ENCODE measurements at places on chromosomes 7 and 10.

GRCh38 chr10:48418189-48418788 is 111.8 kb downstream of the MAPK8 start:
- no peak overlapping the region for H3K27ac ChIP-seq
- H3K4me3 ChIP-seq: no peak overlapping the region
- no peak for DNase-seq
- H3K4me1 ChIP-seq: no peaks in the 10 kb centered on the region
- peaks cover 13% of the 10 kb centered on the region for H3K36me3 ChIP-seq

DNA sequence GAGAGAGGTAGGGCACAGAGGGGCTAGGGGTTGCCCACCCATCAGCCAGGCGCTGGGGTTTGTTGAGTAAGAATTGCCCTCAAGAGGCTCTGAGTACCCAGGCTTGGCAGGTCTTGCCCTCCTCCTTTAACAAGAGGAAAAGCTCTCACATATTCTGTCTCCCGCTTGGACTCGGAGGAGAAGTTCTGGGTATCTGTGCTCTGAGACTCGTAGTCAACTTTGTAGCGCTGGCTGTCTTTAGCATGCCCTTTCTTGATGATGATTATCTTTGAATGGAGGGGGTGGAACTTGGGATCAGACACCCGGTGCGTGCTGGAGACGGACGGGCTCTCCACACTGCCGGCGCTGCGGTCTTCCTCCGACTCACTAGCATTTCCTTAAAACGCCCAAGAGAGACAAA is 4.0 kb downstream of the IGFBP3 start:
- peak overlapping the region; percentile 26 for H3K4me3 ChIP-seq
- H3K27ac ChIP-seq: no peak overlapping the region
- no peak for DNase-seq

DNA sequence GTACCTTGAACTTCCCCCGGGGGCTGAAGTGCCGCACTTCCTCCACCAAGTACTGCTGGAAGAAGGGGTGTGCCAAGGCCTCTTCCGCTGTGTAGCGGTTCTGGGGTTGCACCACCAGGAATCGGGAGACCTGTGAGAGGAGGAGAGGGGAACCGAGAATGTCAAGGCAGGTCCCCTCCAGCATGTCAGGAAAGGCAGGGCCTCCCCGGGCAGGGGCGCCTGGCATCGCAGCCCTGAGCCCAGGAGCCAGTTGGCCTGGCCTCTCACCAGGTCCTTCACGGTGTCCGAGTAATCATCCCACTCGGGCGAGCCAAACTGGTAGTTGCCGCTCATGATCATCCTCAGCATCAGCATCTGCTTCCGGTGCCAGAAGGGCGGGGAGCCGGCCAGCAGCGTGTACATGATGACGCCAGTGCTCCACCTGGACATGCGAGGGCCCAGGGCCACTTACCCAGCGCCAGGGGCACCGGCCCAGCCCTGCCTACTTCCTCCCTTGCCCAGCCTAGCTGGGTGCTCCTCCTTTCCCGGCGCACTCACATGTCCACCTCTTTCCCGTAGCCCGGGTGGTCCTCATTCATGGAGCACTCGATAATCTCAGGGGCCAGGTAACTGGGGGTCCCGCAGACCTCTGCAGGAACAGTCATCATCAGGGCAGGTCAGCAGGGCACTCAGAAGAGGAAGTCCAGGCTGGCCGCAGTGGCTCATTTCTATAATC is 11.0 kb downstream of the PHKG1 start:
- no peaks in the 10 kb centered on the region for H3K4me1 ChIP-seq
- no peak for DNase-seq
- H3K4me3 ChIP-seq: no peak overlapping the region
- H3K27ac ChIP-seq: no peak overlapping the region

GRCh38 chr7:98322331-98323270 is 41.1 kb downstream of the BRI3 start:
- peaks cover 5% of the 10 kb centered on the region for H3K36me3 ChIP-seq
- no peak overlapping the region for H3K4me3 ChIP-seq
- H3K4me1 ChIP-seq: peaks cover 4% of the 10 kb centered on the region
- no peak overlapping the region for H3K27ac ChIP-seq
- DNase-seq: no peak

- H3K4me3 ChIP-seq: no peak overlapping the region
- H3K36me3 ChIP-seq: no peaks in the 10 kb centered on the region
- no peaks in the 10 kb centered on the region for H3K4me1 ChIP-seq
- no peaks in the 10 kb centered on the region for H3K27me3 ChIP-seq
Measured at GRCh38 chr10:17375936-17376584, 78.3 kb downstream of the ST8SIA6 start.

GRCh38 chr7:28156401-28156800 is 24.2 kb downstream of the JAZF1 start:
- no peak for DNase-seq
- H3K36me3 ChIP-seq: no peaks in the 10 kb centered on the region
- H3K27ac ChIP-seq: no peak overlapping the region
- H3K4me1 ChIP-seq: no peaks in the 10 kb centered on the region

DNA sequence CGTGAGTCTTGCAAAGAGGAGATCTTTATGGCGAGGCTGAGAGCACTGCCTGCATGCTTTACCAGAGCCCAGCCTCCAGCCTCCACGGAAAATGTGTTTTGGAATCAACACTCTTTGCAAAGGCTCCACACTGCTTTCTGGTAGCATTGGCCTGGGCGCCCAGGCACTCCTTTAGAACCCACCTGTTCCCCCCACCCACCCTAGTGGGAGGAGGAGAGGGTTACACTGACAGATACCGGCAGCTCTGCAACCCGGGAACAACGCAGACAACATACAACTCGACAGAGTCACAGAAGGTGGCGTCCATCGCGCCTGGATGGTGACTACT is 5.5 kb upstream of the MNX1 start:
- no peak overlapping the region for H3K4me3 ChIP-seq
- DNase-seq: no peak
- no peak overlapping the region for H3K27ac ChIP-seq
- no peaks in the 10 kb centered on the region for H3K4me1 ChIP-seq
- H3K36me3 ChIP-seq: no peaks in the 10 kb centered on the region
- peaks cover 95% of the 10 kb centered on the region for H3K27me3 ChIP-seq

- no peak for DNase-seq
- no peaks in the 10 kb centered on the region for H3K27me3 ChIP-seq
- H3K27ac ChIP-seq: no peak overlapping the region
- no peaks in the 10 kb centered on the region for H3K36me3 ChIP-seq
Measured at GRCh38 chr10:15681076-15681475, 38.6 kb downstream of the ITGA8 start.

DNA sequence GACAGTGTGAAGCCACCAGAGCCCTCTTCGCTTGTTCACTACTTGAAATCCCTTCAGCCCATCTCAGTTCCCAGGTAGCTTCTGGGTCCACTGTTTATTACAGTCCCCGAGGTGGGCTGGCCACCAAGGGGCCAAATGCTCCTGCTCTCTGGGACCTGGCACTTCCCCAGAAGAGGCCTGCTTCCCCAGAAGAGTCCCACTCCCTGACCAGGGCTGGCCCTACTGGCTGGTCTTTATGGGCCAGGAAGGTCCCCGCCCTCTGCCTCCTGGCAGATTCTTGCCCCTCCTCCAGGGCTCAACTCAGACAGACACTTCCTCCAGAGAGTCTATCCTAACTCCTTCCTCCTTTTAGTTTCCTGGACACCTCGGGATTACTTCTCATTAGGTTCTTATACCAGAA is 70.7 kb upstream of the LRRC18 start:
- H3K27ac ChIP-seq: no peak overlapping the region
- DNase-seq: no peak
- H3K4me1 ChIP-seq: peaks cover 18% of the 10 kb centered on the region
- no peak overlapping the region for H3K4me3 ChIP-seq
- H3K36me3 ChIP-seq: no peaks in the 10 kb centered on the region

DNA sequence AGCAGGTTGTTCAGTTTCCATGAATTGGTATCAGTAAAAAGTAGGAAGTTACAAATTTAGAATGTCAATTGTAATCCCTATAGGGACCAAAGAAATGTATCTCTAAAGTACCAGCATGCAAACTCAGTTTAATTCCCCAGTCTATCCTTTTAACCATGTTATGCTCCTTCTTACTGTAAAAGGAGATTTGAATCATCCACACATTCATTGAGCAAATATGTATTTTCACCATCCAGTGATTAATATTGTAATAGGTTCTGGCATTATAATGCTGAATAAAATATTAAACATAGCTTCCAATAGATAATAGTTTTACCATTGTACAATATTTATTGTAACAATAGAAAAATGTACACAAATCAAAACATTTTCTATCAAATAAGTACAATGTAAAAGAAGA is 228.2 kb upstream of the SEMA3A start:
- peaks cover 14% of the 10 kb centered on the region for H3K36me3 ChIP-seq
- no peak overlapping the region for H3K27ac ChIP-seq
- H3K4me3 ChIP-seq: no peak overlapping the region

GRCh38 chr10:48649349-48649944 is 35.2 kb upstream of the WDFY4 start:
- H3K27me3 ChIP-seq: peaks cover 46% of the 10 kb centered on the region
- no peaks in the 10 kb centered on the region for H3K36me3 ChIP-seq
- H3K4me3 ChIP-seq: no peak overlapping the region
- DNase-seq: no peak
- no peak overlapping the region for H3K27ac ChIP-seq

GRCh38 chr7:131637859-131638258 is 81.4 kb upstream of the PODXL start:
- peaks cover 42% of the 10 kb centered on the region for H3K27me3 ChIP-seq
- H3K36me3 ChIP-seq: no peaks in the 10 kb centered on the region
- H3K27ac ChIP-seq: no peak overlapping the region
- DNase-seq: no peak
- H3K4me1 ChIP-seq: no peaks in the 10 kb centered on the region

- no peaks in the 10 kb centered on the region for H3K36me3 ChIP-seq
- no peak overlapping the region for H3K4me3 ChIP-seq
- peaks cover 7% of the 10 kb centered on the region for H3K4me1 ChIP-seq
- no peak for DNase-seq
- no peaks in the 10 kb centered on the region for H3K27me3 ChIP-seq
Measured at GRCh38 chr7:92854501-92855238, 18.3 kb upstream of the CDK6 start.

Measured in neural crest cell (in vitro differentiated cells).